ENCODE measurements at places on chromosomes 6 and 20. TPM values are rescaled to one million over a fixed set of nuclear protein-coding genes. Genes with fewer than 3 reads are reported as not detected.

The SLA2 gene
- total RNA-seq, result not detected

The RAB32 gene
- total RNA-seq, result 88.6 TPM

The HLA-DRB5 gene
- not detected for total RNA-seq

The CENPQ gene
- total RNA-seq, result 22.3 TPM

The PRICKLE4 gene
- not detected for total RNA-seq

The IL17F gene
- not detected for total RNA-seq

The OR2B6 gene
- not detected for total RNA-seq

The CLPSL2 gene
- total RNA-seq, result not detected

The CST4 gene
- not detected for total RNA-seq

The PRKN gene
- total RNA-seq, result not detected

The DNMT3B gene
- 5.6 TPM for total RNA-seq

The SNX21 gene
- total RNA-seq, result 19.7 TPM

The OLIG3 gene
- total RNA-seq, result not detected

The ADGRF1 gene
- total RNA-seq, result not detected

The ANKRD60 gene
- not detected for total RNA-seq

The C6orf58 gene
- total RNA-seq, result not detected

The ZNF341 gene
- 5.5 TPM for total RNA-seq

The FGD2 gene
- total RNA-seq, result not detected

The GSTA2 gene
- total RNA-seq, result not detected

The HDAC2 gene
- 87.3 TPM for total RNA-seq

The BHLHE23 gene
- total RNA-seq, result not detected

The HLA-DMB gene
- total RNA-seq, result not detected

The CCN6 gene
- total RNA-seq, result not detected

The BPIFB1 gene
- not detected for total RNA-seq

The ARFGEF3 gene
- total RNA-seq, result not detected

The CDH4 gene
- not detected for total RNA-seq

The GTSF1L gene
- not detected for total RNA-seq

The BMP5 gene
- 1.6 TPM for total RNA-seq

The SCGN gene
- not detected for total RNA-seq

The KIF25 gene
- not detected for total RNA-seq

The HCRTR2 gene
- not detected for total RNA-seq

The RMND1 gene
- total RNA-seq, result 13.5 TPM

The KHDC1 gene
- total RNA-seq, result 2.2 TPM

The THBS2 gene
- not detected for total RNA-seq

The TRIM40 gene
- total RNA-seq, result not detected

The NMBR gene
- total RNA-seq, result not detected

The ATAT1 gene
- total RNA-seq, result 0.66 TPM

The MYB gene
- 0.16 TPM for total RNA-seq

The PSORS1C1 gene
- 0.53 TPM for total RNA-seq

The TENT5A gene
- 12.0 TPM for total RNA-seq

The SLC22A23 gene
- 2.7 TPM for total RNA-seq

The PERP gene
- 42.4 TPM for total RNA-seq

The COL11A2 gene
- not detected for total RNA-seq

The CASS4 gene
- total RNA-seq, result not detected

The CLIC5 gene
- 1.2 TPM for total RNA-seq

The FAM162B gene
- total RNA-seq, result not detected

The SEL1L2 gene
- total RNA-seq, result not detected

The TRAPPC3L gene
- 0.06 TPM for total RNA-seq

The SLC17A3 gene
- total RNA-seq, result not detected

The CALHM4 gene
- total RNA-seq, result not detected

The C6orf118 gene
- total RNA-seq, result not detected

The PHF20 gene
- 16.7 TPM for total RNA-seq

The CDSN gene
- not detected for total RNA-seq

The BTNL2 gene
- total RNA-seq, result not detected

The GFRAL gene
- not detected for total RNA-seq

The ASIP gene
- total RNA-seq, result not detected

The PSORS1C2 gene
- not detected for total RNA-seq

The CRISP3 gene
- not detected for total RNA-seq
